ENCODE measurements at places on chromosomes 5 and 9. TPM values are rescaled to one million over a fixed set of nuclear protein-coding genes. Genes with fewer than 3 reads are reported as not detected.

The SLC36A2 gene
- not detected for total RNA-seq

The KCNV2 gene
- total RNA-seq, result not detected

The NMUR2 gene
- not detected for total RNA-seq

The ELAVL2 gene
- total RNA-seq, result 208 TPM

The FOXD4L4 gene
- total RNA-seq, result 1.6 TPM

Measured in parietal lobe (tissue), 2 donors.